NCI-H526 (cell line): ENCODE measurements at places on chromosomes 6 and 20.

DNA sequence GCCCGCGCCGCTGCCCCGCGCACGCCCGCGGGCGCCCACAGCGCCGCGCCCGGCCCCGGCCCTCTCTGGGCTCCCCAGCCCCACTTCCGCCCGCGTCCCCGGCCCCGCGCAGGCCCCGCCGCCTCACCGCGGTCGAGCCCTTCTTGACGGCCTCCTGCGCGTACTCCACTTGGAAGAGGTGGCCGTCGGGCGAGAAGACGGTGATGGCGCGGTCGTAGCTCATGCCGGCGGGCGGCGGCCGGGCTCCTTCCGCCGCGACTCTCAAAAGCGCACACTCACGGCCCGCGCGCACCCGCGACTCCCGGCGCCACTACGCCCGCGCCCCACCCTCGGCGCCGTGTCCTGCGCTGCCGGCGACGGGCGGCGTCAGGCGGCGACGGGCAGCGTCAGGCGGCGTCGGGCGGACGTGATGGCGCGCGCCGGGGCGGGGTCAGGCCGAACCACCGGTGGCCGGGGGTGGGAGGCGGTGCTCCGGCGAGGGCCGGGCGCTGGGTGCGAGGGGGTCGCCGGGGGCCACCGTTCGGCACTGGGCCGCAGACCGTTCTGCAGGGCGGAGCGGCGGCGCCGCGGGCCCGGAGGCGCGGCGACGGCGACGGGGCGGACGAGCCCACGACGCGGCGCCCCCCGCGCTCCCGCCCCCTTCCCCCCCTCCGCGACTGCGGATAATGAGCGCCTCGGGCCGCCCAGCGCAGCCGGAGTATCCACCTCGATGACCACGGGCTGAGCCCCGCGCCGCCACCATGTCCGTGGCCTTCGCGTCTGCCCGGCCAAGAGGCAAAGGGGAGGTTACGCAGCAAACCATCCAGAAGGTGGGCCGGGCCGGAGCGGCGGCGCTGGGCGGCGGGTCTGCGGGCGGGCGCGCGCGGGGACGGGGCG, at the start of the genes PSMA7 and SS18L1:
Gene PSMA7 (minus strand): TSS at position 314 of the 876 bp plus-strand sequence. CDS start 91 bp downstream, at position 223.
Gene SS18L1 (plus strand): TSS at position 689 of the 876 bp plus-strand sequence. CDS start 52 bp downstream, at position 741.
- peak; percentile 97 for DNase-seq

- no peak for DNase-seq
These were observed 53.9 kb upstream of the PRND start for GRCh38 chr20:4667836-4668235.

DNA sequence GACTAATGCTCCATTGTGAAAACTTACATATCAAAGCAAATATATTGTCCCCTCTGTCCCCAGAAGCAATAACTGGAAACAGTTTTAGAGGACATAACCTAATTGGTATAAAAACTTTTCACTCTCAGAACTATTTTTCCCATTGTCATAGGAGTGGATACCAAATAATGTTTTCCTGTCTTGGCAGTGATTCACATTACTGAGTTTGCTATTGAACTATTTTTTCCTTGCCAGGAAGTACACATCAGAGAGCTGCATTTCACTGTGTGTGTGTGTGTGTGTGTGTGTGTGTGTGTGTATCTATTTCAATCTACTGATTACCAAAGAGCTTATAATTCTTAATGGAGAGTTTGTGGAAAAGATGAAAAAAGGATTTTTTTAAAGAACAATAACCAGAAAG, 45.4 kb downstream of the AKAP12 start:
- no peak for DNase-seq

DNA sequence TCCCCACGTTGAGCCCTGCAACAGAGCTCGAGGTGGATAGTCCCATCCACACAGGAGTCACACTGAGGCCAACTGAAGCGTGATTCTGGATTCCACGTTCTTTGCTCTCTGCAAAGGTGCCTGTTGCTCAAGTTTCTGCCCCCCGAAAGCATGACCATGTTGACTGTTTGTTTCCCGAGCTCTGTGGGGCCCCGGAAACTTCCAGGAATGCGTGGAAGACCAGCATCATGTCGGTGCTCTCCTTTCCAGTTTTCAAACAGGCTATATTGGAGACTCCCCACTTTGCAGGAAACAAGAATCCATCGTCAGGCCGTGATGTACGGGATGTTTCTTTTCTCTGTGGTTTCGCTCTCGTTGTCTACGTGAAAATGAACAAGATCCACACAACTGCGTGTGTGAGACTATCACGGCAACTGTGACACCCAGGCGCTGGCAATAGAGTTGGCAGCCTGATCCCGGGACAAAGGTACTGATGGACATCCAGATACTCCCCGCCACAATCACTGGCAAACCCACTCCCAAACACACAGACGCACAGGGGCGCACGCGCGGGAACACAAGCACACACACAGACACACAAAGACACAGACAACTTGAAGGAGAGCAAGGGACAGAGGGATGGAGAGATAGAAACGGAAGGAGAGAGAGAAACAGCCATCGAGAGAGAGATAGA, 444.6 kb upstream of the DEFB115 start:
- no peak for DNase-seq

- DNase-seq = no peak
These were observed 13.7 kb downstream of the GSTA4 start for GRCh38 chr6:52981222-52981900.

GRCh38 chr6:34248198-34248726, 544 bp downstream of the SMIM29 start:
- peak; percentile 47 for DNase-seq

GRCh38 chr6:158290040-158290439, 22.2 kb upstream of the TULP4 start:
- peak; percentile 43 for DNase-seq

GRCh38 chr6:3911614-3912336, 62.6 kb downstream of the FAM50B start:
- no peak for DNase-seq

- DNase-seq = no peak
These were observed 754.1 kb upstream of the MAP3K7 start for GRCh38 chr6:91340896-91341395.

DNA sequence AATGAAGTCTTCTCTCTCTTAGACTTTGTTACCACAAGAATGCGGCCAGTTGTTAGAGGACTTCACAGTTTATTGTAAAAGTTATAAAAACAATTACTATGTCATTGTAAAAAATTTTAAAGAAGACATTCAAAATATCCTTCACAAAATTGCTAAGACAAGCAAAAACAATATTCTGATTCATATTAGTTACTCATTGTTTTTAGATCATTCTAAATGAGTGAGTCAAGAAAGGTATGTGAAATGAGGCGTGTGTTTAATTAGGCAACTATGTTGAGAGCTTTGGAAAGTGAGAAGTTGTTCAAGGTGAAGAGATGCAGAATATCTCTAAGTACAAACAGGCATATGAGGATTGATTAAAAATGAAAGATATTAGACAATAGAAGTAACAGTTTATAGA, 875.3 kb downstream of the EYS start:
- DNase-seq = no peak

- no peak for DNase-seq
These were observed 151.4 kb downstream of the PHF3 start for GRCh38 chr6:63787021-63787420.

GRCh38 chr20:49813305-49813974, 812 bp downstream of the SLC9A8 start:
- DNase-seq = no peak

GRCh38 chr20:33370291-33370690, 31.0 kb downstream of the CDK5RAP1 start:
- no peak for DNase-seq

DNA sequence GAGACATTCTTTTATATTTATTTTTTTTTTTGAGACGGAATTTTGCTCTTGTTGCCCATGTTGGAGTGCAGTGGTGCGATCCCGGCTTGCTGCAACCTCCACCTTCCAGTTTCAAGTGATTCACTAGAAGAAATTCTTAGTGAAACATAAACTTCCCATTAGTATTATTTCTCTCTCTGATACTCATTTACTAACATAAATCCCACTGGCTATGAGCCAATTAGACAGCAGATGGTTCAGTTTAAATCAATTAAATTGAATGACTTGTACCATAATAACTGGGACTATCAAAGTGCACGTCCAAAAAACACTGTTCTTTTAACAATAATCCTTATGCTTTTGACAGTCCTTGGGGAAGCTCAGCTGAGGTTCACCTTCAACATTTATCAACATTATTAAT, 111.2 kb upstream of the PTCHD4 start:
- DNase-seq = no peak

DNA sequence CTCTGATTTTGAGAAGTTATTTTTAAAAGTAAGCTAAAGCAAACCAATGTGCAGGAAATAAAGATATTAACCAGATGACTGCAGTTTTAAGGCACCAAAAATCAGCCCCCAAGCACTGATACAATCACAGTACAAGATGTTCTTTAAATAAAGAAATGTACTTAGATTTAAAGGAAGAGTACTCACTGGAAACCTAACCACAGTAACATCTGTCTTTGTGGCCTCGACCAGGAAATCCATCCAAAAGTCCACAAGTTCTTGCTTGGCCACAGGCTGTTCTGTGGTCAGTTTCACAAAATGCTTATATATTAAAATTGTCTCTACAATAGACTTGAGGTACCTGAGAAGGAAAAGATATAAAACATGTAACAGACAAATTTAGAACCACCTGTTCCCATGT, 105.9 kb upstream of the MAP7 start:
- no peak for DNase-seq

- DNase-seq = no peak
These were observed 107.5 kb downstream of the CENPW start for GRCh38 chr6:126447367-126447766.

DNA sequence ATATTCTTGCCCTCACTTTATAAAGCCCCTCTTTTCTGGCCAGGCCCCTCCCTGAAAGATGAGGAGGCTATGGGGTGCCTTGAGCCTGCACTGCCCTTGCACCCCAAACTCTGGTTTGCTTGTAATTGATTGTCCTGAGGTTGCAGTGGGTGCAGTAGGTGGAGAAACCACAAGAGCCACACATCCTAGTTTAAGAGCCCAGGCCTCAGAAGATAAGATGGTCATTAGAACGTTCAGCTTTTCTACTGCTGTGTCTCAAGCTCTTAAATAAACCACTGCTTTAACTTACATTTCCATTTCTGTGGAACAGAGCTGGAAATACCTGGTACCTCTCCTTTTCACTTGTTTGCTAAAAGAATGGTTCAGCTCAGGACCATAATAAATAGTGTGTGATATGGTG, 9.0 kb downstream of the MRAP2 start:
- no peak for DNase-seq

- DNase-seq = no peak
These were observed 35.2 kb downstream of the PHACTR1 start for GRCh38 chr6:12751694-12752325.

DNA sequence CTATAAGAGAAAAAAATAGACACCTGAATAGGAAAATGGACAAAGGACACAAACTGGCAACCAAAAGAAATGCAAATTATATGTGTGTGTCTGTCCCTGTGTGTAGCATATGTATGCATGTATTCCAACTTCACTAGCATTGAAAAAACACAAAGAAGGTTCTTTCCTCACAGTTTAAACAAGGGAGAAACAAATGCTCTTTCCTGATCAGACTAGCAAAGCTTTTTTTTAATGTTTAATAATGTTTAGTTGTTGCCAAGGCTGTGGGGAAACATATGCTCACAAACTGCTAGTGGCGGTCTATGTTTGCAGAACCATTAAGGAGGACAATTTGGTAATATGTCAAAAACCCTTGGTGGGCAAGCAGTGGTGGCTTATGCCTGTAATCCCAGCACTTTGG, 22.4 kb downstream of the SMLR1 start:
- no peak for DNase-seq

GRCh38 chr6:75855052-75855451, 106.0 kb downstream of the MYO6 start:
- DNase-seq = peak; percentile 64

DNA sequence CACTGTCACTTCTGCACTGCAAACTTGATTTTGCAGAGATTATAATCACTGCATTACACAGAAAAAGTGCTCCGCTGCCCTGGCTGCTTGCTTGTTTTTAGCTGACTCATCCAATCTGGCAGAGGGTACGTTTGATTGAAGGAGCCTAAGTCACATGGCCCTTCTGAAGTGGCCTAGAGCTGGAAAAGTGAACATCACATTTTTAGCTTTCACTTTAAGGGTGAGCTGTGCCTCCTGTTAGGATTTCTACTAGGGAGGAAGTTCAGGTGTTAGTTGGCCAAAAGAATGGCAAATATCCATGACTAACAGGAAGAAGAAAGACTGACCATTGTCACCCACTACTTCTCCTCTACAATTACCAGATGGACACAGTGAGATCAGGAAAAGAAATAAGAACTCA, 889.1 kb upstream of the MAP3K7 start:
- DNase-seq = no peak

DNA sequence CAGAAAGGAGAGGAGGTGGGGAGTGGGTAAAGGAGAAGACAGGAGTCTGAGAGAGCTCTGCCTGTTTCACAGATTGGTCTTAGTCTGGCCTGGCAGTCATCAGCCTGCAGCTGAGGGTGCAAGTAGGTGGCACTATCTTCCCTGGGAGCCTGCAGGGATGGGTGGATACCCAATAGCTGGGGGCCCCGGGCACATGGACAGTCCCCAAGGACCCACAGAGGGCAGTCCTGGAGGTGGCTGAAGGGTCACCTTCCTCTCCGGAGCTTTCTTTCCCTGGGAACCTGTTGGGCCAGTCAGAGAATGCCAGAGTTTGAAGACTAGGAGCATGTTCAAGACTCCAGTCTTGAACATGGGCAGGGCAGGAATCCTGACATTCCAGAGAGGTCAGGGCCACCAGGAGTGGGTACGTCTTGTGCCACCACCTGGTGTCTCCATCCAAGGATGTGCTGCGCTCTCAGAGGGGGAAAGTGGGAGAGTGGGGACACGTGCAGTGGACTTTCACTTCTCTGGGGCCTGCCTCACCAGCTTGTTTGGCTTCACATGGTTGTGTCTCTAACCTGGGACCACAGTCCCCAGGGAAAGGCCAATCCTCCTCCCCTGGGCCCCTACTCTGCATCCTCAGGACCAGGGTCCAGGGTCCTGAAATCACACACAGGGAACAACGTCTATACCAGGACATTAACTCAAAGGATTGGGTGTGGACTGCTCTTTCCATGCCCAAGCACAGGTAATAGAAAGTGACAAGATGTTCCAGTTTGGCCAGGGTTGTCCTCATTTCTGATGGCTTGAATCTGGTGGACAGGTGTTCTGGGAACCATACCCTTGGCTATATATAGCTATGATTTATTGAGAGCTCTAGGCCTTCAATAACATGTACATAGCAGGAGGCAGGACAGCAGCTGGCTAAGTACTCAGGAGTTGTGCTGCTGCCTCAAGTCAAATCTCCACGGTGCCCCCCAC, 18.0 kb downstream of the AARS2 start:
- DNase-seq = no peak

DNA sequence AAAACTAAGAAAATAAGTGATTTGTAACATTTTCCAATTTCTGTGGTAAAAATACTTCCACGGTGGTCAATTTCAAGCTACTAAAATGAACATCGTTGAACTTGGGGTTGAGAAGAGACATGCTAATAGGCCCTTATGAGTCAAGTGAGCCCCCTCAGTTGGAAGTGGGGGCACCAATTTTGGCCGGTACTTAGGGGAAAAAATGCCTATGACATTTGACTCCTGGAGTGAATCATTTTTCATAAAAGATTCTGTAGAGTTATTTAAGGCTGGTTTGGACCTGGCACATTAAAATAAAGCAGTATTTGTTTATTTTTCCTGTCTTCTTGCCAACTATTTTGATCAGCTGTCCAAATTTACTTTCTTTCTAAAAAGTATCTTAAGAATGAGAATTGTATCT, 32.4 kb upstream of the CAP2 start:
- DNase-seq = no peak

- DNase-seq = no peak
These were observed 39.5 kb downstream of the TGM3 start for GRCh38 chr20:2335096-2335870.

GRCh38 chr6:104019075-104019753, 840.5 kb downstream of the HACE1 start:
- no peak for DNase-seq
